ENCODE measurements at places on chromosomes 2 and 18.
A peak's percentile ranks its signal among the peaks of the same experiment; 100 is the strongest.

GRCh38 chr2:171966235-171966634 lies 33.5 kb upstream of the METAP1D start:
- no peak for DNase-seq

DNA sequence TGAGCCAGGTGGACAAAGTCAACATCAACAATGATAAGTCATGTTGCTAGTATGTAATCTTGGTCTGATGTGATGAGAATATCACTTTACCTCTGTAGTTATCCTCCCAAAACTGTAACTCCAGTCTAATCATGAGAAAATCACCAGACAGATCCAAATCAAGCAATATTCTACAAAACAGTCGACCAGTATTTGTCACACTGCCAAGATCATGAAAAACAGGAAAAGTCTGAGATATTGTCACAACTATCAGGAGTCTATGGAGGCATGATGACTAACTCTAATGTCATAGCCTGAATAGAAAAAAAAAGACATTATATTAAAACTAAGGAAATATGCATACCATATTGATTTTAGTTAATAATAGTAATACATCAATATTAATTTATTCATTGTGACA lies 1883.3 kb upstream of the CELF4 start:
- DNase-seq, result no peak

- DNase-seq, result no peak
These were observed 7.9 kb upstream of the CKAP2L start for GRCh38 chr2:112772322-112772721.

GRCh38 chr2:121849236-121849635 lies 93.8 kb downstream of the TSN start:
- no peak for DNase-seq

DNA sequence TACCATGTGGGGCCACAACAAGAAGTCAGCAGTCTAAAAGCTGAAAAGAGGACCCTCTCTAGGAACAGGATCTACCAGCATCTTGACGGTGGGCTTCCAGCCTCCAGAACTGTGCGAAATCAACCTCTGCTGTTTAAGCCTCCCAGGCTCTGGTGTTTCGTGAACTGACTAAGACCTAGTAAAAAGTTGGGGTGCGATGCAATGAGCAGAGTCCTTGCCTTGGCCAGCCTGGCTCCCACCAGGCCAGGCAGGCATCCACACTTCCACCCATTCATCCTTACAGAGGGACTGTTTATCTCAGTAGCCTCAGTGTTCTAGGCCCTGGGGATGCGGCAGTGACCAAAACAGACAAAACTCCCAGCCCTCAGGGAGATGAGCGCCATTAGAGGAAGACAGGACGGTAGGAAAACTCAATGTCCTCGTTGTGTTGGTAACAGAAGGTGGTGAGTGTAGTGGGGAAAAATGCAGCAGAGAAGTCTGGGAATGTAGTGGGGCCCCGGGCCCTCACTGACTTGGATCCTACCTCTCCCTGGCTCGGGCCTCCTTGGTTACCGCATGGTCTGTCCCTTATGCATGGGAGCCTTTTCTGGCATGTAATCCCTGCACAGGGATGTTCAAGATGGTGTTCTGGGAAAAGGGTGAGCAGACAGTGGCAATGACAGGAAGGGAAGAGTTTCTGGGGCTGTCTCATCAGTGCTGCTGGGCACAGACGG lies 271.8 kb upstream of the HS6ST1 start:
- DNase-seq, result no peak

DNA sequence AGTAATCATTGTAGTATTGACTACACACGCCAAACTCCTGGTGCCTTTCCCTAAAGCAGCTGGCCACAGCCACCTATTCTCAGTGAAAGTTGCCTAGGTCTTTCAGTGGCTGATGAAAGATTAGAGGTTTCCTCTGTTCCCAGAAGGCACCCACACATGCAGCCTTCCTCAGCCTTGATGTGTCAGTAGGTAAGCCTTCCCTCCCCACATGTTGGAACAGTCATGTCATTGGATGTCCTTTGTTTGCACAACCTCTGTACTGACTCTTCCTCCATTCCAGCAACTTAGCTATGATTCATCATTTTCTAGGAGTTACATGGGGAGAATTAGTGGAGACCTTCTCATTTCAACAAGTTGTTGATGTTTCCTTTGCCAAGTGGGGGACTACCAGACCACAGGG lies 630.8 kb upstream of the SLC39A10 start:
- no peak for DNase-seq

GRCh38 chr2:167862782-167863181 lies 384.6 kb downstream of the STK39 start:
- DNase-seq, result peak; percentile 25

GRCh38 chr2:236628981-236629605 lies 59.5 kb downstream of the ACKR3 start:
- no peak for DNase-seq

DNA sequence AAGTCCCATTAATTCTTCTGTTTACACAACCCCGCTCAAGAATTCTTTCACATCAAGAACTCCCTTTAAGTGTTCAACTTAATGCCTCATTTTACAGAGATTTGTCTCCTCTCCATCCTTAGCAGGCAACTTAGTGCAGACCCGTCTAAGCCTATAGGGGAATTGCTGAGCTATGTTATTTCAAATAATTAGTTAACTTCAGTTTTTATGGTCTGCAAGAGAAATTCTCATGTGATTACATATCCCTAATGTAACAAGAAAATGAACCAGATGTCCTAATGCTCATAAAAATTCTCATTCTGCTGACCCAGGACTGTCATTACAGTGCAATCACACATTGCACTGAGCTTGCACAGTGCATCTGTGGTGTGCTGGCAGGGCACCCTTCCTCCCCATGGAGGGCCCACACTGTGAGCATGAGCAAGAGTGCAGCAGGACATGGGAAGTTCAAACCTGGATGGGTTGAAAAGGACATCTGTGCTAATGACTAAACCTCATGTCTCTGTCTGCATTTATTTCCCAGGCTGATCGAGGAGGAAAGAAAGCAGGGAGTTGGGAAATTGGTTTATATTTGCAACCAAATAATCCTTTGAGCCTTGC lies 97.1 kb downstream of the COL5A2 start:
- DNase-seq, result no peak

- DNase-seq, result no peak
These were observed 804.7 kb upstream of the PIK3C3 start for GRCh38 chr18:41150316-41150715.

DNA sequence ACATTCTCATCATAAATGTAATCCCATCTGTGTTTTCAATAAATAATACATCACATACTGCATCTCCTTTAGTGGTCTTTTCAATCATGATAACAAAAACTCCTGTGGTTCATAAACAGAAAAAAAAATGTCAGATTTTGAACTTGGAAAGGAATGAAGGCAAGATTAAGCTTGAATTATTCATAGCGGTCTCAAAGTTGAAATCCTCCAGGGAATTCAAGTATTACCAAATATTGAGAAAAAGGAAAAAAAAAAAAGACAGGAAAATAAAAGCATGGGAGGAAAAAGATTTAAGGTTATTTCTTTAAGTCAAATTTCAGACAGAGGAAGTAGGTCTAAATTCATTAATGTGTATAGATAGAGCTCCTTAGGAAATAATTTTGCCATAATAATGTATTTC lies 92.1 kb downstream of the COLEC12 start:
- DNase-seq, result no peak

GRCh38 chr2:241208058-241208457 lies 19.6 kb downstream of the ANO7 start:
- DNase-seq, result no peak

GRCh38 chr18:60812921-60813320 lies 440.3 kb upstream of the MC4R start:
- DNase-seq, result no peak

GRCh38 chr18:25927830-25928229 lies 162.6 kb downstream of the SS18 start:
- DNase-seq, result no peak

DNA sequence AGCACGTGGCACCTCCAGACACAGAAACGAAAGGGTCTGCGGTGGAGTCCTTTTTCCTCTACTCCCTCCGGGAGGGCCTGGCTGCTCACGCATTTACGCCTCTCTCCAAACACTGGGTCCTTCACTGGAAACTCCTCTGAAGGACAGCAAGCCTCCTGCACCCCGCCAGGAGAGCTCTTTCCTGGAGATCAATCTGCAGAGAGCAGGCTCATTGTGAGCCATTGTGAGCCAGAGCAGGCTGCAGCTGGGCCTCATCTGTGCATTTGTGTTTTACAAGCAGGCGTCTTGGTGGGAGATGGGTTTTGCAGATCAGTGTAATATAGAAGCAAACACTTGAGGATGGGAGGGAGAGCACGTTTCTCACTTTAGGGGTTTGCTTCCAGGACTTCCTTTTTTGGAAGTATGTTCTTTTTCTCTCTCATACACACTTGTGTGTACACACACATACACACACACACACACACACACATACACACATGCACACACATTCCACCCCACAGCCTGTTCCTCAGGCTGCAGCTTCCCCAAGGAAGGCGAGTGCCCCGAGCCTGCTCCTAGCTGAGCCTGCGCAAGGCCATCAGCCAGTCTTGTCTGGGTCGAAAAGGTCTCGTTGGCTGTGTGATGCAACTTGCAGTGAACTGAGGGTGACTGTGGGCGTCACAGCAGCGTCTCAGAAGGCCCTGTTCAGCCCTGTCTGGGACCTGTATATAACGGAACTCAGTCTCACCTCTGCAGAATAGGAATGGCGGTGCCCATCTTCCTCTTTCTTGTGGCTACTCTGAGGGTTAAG lies 163.5 kb downstream of the GLI2 start:
- no peak for DNase-seq

GRCh38 chr18:75408554-75409506 lies 18.7 kb downstream of the SMIM21 start:
- DNase-seq, result peak; percentile 60

DNA sequence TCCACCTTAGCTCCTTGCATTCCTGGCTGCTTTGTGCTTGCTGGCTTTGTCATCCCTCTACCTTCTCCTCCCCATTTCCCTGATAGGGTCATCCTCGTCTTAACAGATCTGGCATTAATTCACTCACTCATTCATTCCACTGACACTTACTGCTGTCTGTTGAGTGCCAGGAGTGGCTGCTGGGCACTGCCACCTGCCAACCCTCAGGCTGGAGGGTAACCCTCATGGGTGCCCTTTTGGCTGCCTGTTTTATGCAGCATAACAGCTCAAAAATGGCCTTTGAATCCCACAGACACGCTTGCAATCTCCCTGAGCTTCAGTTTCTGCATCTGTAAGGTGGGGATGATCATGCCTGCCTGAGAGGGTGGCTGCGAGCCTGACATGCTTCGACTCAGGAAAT lies 25.2 kb downstream of the FHOD3 start:
- no peak for DNase-seq

GRCh38 chr2:216858312-216858711 lies 1.6 kb downstream of the TNP1 start:
- peak; percentile 15 for DNase-seq

- no peak for DNase-seq
These were observed 58.6 kb upstream of the RNF152 start for GRCh38 chr18:61951396-61951795.

DNA sequence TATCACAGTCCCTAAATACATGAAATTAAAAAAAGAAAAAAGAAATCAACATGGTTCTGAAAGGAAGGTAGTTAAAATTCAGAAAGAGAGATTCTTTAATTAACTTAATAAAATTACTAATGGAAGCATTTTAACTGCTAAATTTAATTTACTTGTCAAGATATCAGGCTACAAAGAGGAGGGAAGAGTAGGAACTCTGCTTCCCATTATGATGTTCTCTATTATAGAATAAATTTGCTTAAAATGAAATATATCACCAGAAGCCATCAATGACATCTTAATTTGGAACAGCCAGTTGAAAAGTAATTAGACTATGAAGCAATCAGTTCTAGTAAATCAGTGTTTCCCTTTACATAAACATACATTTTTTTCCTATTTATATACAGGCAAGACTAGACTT lies 611.8 kb upstream of the FANCL start:
- DNase-seq, result no peak

GRCh38 chr2:188620916-188621315 lies 329.2 kb downstream of the GULP1 start:
- DNase-seq, result no peak

GRCh38 chr2:129199501-129199900 lies 780.0 kb upstream of the RAB6C start:
- DNase-seq, result no peak

DNA sequence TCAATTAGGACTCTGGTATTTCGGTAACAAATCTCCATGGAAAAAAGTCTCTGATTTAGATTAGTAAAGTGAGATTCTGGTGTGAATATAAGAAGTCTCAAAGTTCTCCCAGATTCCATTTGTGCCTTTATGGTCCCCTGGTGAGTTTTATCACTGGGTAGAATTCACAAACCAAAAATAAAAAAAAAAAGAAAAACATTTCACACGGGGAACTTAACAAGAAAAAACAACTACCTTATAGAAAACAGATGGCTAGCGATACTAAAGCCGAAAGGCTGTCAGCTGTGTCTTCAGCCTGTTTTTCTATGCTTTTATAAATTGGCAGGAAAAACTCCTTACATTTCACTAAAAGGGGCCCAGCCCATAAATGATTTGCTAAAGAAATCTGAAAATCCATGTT lies 50.6 kb downstream of the COL5A2 start:
- DNase-seq, result no peak

- DNase-seq, result no peak
These were observed 264.1 kb downstream of the RPIA start for GRCh38 chr2:88955607-88956006.

GRCh38 chr2:60054571-60055340 lies 498.7 kb downstream of the BCL11A start:
- DNase-seq, result no peak

GRCh38 chr2:96305091-96305978 lies at the start of gene SNRNP200:
Gene SNRNP200, minus strand, starts transcription at chr2:96305546. Its CDS starts 109 bp downstream, at chr2:96305437.
- DNase-seq, result peak; percentile 94

DNA sequence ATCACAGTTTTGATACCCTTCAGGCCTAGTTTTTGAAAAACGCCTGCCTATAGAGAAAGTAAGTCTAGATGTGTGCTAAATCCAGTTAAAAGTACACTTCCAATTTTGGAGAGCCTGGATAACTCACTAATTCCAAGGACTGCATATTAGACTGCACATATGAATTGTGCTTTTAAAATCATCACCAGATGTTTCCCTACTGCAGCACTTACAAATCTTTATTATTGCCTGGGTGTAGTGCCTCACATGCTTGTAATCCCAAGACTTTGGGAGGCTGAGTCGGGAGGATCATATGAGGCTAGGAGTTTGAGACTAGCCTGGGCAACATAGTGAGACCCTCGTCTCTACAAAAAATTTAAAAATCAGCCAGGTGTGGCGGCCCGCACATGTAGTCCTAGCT lies 35.9 kb upstream of the HTR2B start:
- no peak for DNase-seq

- DNase-seq, result no peak
These were observed 188.7 kb upstream of the APCDD1 start for GRCh38 chr18:10265560-10266333.

GRCh38 chr2:159459279-159459678 lies 157.1 kb downstream of the BAZ2B start:
- no peak for DNase-seq

DNA sequence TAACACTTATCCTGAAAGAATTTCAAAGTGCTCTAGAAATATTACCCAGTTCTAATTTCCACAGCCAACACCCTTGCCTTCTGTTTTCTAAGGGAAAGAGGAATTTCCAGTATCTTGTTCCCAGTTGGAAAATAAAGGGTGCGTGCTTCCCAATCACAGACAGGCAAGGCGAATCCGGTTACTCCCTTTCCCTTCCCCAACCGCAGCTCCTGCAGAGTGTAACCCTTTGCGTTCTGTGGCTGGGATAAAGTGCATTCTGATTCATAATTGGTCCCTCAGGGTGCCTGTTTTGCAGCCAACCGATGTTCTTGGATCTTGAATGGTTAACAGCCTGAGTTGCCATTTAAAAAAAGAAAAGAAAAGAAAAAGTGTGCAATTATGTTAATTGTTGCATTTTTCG lies 40.6 kb upstream of the PGAP1 start:
- no peak for DNase-seq

- DNase-seq, result no peak
These were observed 2.1 kb downstream of the FBLN7 start for GRCh38 chr2:112140205-112140802.
